Temporal lobe (tissue), 4 donors: ENCODE measurements at places on chromosomes 11 and 22. TPM values are rescaled to one million over a fixed set of nuclear protein-coding genes. Genes with fewer than 3 reads are reported as not detected.

CREBZF gene
- 63.9 TPM for total RNA-seq

PRR33 gene
- not detected for total RNA-seq

CHRM1 gene
- 8.9 TPM for total RNA-seq

KCNJ11 gene
- 5.7 TPM for total RNA-seq

CALCA gene
- total RNA-seq = not detected

MS4A4A gene
- total RNA-seq = 1.2 TPM

HSPB2 gene
- total RNA-seq = 0.25 TPM

MAPK11 gene
- 16.0 TPM for total RNA-seq

RPUSD4 gene
- total RNA-seq = 27.5 TPM

TMEM151A gene
- total RNA-seq = 7.6 TPM

OR6T1 gene
- not detected for total RNA-seq

SNX32 gene
- total RNA-seq = 10.8 TPM

BEST1 gene
- 0.49 TPM for total RNA-seq

MMP7 gene
- 0.25 TPM for total RNA-seq

MPZL3 gene
- total RNA-seq = 0.74 TPM

ROBO4 gene
- 3.9 TPM for total RNA-seq

APOBEC3H gene
- total RNA-seq = not detected

C11orf16 gene
- 0.25 TPM for total RNA-seq

GP1BB gene
- total RNA-seq = 24.8 TPM
